ENCODE measurements at places on chromosomes 5 and 9.

DNA sequence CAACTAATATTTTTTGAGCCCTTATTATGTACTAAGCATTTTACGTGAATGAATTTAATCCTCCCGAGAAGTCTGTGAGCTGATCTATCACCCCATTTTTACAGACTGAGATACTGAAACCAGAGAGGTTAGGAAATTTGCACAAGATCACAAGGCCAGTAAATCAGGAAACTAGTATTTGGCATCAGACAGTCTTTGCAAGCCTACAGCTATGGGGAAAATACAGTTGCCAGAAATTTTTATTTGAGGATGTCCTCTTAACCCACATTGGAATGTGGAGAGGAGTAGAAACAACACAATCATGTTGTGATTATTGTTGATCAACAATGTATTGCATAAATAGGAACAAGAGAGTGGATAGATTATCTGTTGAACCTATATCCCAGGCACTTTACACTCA is 2.3 kb upstream of the SLC46A2 start:
- H3K27ac ChIP-seq, result no peak overlapping the region
- H3K4me3 ChIP-seq, result no peak overlapping the region
- H3K27me3 ChIP-seq, result peaks cover 48% of the 10 kb centered on the region
- DNase-seq, result no peak

DNA sequence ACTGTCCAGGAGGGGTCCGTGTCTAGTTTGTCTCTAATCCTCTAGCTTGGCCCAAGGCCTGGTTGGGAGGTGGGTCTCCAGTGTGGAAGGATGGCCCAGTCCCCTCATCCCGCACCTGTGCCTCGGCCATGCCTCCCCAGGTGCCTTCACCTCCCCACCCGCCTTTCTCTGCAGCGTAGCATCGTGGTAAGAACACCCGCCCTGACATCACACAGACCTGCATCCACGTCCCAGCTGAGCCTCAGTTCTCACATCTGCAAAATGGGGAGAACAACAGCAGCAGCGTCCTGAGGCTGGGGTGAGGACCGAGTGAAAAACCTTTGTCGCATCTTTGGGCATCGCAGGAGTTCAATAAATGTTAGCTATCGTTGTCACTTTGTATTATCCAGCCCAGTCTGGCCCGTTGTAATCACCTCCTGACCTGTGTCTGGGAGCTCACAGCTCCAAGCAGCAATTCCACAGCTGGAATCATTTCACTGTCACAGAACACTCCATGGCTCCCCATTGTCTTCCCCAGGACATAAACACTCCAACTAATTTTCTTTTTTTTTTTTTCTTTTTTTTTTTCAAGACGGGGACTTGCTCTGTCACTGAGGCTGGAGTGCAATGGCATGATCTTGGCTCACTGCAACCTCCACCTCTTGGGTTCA is 181.2 kb upstream of the IER5L start:
- H3K4me3 ChIP-seq, result no peak overlapping the region
- peak overlapping the region; percentile 28 for H3K27ac ChIP-seq
- H3K27me3 ChIP-seq, result peaks cover 5% of the 10 kb centered on the region
- no peak for DNase-seq
- no peaks in the 10 kb centered on the region for H3K4me1 ChIP-seq
- no peaks in the 10 kb centered on the region for H3K36me3 ChIP-seq

- no peak overlapping the region for H3K27ac ChIP-seq
- H3K27me3 ChIP-seq, result no peaks in the 10 kb centered on the region
- peaks cover 5% of the 10 kb centered on the region for H3K4me1 ChIP-seq
- no peak for DNase-seq
These were observed 70.6 kb downstream of the DCP2 start for GRCh38 chr5:113047234-113047633.

DNA sequence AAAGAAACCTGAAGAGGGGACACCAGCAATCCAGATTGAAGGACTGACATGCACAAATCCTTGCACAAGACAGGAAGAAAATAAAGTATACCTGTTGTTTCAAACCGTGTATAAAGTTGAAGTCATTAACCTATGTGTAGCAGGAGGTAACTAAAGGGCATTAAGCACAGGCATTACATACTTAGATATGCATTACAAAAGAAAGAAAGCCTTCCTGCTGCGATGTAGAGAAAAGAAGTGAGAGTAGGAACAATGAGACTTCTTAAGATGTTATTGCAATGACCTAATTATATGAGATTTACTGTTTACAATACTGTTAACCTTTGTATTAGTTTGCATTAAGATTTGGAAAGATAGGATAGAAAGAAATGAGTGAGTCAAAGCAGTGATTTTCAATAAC is 308.9 kb upstream of the PTPRD start:
- H3K4me1 ChIP-seq, result no peaks in the 10 kb centered on the region
- no peak overlapping the region for H3K27ac ChIP-seq
- no peaks in the 10 kb centered on the region for H3K27me3 ChIP-seq
- no peak overlapping the region for H3K4me3 ChIP-seq
- DNase-seq, result no peak

DNA sequence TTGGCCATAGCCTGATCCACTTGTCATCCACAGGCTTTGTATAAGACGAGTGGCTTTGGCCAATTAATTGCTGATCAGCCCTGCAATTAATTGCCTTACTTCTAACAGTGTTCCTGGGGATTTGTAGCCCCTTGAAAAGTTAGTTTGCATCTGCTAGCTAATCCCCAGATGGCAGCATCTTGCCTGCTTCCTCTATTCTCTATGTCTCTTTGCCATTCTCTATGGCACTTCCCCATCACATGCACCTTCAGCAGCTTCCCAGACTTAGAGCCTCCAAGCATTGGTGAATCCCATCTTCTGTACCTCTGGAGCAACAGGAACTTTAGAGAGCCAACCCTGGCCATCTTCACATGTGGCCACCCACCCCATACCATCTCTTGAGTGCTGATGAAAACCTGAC is 197.0 kb upstream of the DMAC1 start:
- H3K4me1 ChIP-seq, result peaks cover 6% of the 10 kb centered on the region
- no peak overlapping the region for H3K4me3 ChIP-seq
- no peaks in the 10 kb centered on the region for H3K27me3 ChIP-seq
- no peak for DNase-seq

GRCh38 chr9:114098936-114099668 is at the start of gene KIF12:
TSS of gene KIF12 (minus strand) at chr9:114099292. CDS start at chr9:114099276, 16 bp downstream.
- no peak for DNase-seq
- H3K4me1 ChIP-seq, result peaks cover 11% of the 10 kb centered on the region
- H3K27ac ChIP-seq, result no peak within 1 kb of the TSS
- H3K4me3 ChIP-seq, result peak within 1 kb of the TSS; percentile 63
- no peaks in the 10 kb centered on the region for H3K36me3 ChIP-seq
- peaks cover 77% of the 10 kb centered on the region for H3K27me3 ChIP-seq

DNA sequence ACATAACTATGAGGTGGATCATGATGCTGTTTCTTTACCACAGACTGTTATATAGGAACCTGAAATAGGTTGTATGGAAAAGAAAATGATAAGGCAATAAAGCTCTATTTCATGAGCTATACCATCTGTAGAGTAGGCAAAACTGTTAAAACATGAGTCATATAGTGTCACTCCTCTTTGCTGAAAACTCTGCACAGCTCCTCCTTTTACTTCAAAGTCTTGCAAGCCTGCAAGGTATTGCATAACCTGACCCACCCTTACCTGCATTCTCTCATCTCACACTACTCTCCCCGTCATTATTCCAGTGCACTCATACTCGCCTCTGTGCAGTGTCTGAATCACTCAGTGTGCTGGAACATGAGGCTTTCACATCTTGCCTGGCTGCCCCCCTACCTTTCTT is 790.1 kb downstream of the EFNA5 start:
- peaks cover 7% of the 10 kb centered on the region for H3K27me3 ChIP-seq
- no peak overlapping the region for H3K27ac ChIP-seq
- DNase-seq, result no peak
- H3K36me3 ChIP-seq, result no peaks in the 10 kb centered on the region
- no peak overlapping the region for H3K4me3 ChIP-seq
- H3K4me1 ChIP-seq, result no peaks in the 10 kb centered on the region

- H3K36me3 ChIP-seq, result no peaks in the 10 kb centered on the region
- H3K27me3 ChIP-seq, result peaks cover 28% of the 10 kb centered on the region
- DNase-seq, result no peak
- H3K27ac ChIP-seq, result no peak overlapping the region
- H3K4me1 ChIP-seq, result peaks cover 2% of the 10 kb centered on the region
- no peak overlapping the region for H3K4me3 ChIP-seq
These were observed 206.2 kb upstream of the SGCD start for GRCh38 chr5:156120777-156121176.

GRCh38 chr5:150500328-150500841 is 7.5 kb upstream of the NDST1 start:
- no peak for DNase-seq
- H3K27me3 ChIP-seq, result peaks cover 4% of the 10 kb centered on the region

DNA sequence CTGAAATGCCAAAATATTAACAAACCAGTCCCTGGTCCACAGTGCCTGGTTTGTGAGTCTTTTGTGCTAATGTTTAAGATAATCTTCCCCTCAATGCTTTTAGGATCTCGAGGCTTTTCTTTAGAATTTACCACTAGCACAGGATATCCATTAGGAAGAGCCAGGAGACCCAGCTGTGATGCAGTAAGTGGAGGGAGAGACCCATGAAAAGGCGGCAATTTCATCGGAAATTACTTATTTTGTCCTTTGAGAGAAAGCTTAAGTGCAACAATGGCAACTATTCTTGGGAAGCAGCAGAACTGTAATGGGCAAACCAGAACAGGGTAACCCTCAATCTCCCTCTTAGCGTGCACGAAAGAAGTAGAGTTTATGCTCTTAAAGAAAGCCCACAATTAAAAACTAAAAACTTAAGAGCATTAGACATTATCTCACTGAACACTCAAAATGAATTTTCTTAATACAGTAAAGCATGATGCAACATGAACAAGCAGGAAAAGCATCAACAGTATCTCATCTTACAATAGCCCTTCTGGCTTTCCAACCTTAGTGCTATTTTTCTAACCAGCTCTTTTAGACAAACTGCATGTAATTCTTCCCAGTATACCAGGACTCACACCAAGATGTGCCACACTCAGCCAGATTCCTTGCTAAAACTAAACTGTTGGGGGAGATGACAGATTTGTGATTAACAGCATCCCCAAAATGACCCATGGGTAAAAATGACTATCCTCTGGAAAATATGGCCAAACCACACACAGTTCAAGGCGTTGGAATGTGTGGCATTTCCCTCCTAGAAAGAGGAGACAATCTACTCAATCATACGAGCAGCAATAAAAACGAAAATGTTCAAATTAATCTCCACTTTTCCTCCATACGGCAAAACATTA is 36.4 kb downstream of the PWWP2A start:
- H3K4me3 ChIP-seq, result no peak overlapping the region
- peaks cover 6% of the 10 kb centered on the region for H3K36me3 ChIP-seq
- no peak for DNase-seq

Data from effector memory CD8-positive, alpha-beta T cell (primary cell).